ENCODE measurements at places on chromosomes 3 and 15.
A peak's percentile ranks its signal among the peaks of the same experiment; 100 is the strongest.

DNA sequence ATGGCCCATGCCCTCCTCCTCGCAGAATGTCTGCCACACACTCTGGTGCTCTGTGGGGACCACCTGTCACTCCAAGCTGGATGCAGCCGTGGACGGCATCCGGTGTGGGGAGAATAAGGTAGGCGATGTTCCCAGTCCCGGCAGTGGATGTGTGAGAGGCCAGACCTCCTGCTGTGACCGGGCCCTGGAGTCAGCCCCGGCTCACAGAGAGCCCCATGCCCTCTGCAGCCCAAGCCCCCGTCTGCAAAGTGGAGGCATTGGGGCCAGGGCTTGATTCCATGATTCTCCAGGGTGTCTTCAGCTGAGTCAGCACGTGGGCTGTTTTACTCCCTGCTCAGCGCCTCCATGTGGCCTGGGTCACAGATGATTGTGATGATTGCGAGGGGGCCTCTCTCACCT, 32.2 kb downstream of the GOLGA6L10 start:
- no peak for DNase-seq

- no peak for DNase-seq
These were observed 39.3 kb downstream of the TRANK1 start for GRCh38 chr3:36905545-36905944.

- DNase-seq, result no peak
These were observed 503.4 kb upstream of the NECTIN3 start for GRCh38 chr3:110568246-110568645.

- no peak for DNase-seq
These were observed 123.7 kb downstream of the THSD4 start for GRCh38 chr15:71238926-71239325.

DNA sequence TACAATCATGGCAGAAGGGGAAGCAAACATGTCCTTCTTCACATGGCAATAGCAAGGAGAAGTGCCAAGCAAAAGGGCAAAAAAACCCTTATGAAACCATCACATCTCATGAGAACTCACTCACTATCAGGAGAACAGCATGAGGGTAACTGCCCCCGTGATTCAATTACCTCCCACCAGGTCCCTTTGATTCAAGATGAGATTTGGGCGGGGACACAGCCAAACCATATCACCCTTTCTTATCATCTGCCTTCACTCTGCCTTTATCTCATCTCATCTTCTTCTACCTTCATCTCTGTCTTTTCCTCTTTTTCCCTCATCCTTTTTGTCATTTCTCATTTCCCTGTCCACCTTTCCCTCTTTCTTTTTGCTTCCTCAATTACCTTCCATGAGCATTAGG, 149.6 kb downstream of the AGBL1 start:
- DNase-seq, result no peak

GRCh38 chr3:52176951-52177700, 20.8 kb upstream of the ALAS1 start:
- DNase-seq, result no peak

GRCh38 chr3:149662240-149662887, 4.5 kb upstream of the WWTR1 start:
- DNase-seq, result no peak

GRCh38 chr3:12817343-12817710, 20.8 kb downstream of the CAND2 start:
- DNase-seq, result no peak

GRCh38 chr15:50790778-50791453, 25.4 kb upstream of the SPPL2A start:
- no peak for DNase-seq

DNA sequence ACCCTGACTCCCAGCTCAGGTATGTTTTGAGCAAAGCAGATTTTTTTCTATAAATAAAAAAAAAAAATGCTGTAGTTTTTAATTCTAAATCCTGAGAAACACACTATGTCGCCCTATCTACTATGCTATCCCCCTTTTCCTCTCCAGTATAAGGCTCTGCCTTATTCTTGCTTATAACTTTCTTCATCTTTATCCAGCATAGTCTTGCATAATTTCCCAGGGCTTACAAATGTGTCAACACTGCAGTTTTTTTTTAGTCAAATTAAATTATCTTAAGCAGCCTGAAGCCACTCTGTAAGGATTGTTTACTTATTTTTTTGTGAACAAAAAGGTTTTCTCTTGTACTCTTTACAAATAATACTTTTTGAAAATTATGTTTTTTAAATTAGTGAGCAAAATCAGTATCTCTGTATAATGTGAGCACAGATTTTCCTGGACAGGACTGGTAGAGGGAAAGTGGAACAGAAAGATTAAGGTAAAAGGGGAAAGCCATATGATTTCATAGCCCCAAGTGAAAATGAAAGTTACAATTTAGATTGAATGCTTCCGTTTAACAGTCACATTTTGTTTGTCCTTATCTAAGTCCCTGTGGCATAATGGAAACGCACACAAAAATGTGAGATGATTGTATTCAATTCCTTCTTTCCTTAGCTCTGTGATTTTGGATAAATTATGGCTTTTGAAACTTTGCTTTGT, 5.6 kb upstream of the PYDC2 start:
- no peak for DNase-seq

- DNase-seq, result no peak
These were observed 33.5 kb downstream of the SNRK start for GRCh38 chr3:43319794-43320193.

DNA sequence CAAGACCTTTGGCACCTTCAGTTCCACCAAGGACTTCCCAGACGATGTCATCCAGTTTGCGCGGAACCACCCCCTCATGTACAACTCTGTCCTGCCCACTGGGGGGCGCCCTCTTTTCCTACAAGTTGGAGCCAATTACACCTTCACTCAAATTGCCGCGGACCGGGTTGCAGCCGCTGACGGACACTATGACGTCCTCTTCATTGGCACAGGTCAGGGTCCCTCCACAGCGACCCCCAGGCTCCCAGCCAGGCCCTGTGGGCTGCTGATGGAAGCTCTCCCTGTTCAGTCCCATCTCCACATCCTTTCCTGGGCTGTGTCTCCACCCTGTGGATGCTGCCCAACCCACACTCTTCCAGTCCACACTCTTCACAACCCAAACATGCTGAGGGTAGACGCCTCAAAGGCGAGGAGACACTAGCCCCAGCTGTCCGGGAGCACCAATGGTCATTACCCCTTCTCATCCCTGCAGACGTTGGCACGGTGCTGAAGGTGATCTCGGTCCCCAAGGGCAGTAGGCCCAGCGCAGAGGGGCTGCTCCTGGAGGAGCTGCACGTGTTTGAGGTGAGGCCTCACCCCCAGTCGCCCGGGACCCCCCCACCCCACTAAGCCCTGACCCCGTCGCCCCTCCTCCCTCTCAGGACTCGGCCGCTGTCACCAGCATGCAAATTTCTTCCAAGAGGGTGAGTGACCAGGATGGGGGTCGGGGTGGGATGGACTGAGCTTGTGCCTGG, 4.3 kb upstream of the LSMEM2 start:
- DNase-seq, result no peak

DNA sequence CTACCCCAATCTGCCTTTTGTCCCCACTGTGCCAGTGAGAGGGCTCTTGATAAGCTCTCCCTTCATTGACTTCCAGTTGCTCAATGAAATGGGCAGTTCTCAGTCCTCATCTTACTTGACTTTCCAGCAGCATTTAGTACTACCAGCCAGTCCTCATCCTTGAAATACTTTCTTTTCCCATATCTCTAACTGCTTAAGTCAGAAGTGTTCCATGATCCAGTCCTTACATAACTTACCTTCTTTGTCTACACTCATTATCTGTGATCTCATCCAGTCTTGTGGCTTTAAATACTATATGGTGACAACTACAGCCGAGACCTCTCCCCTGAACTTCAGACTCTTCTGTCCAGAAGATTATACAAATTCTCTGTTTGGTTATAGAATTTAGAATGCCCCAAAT, 28.7 kb downstream of the RARRES1 start:
- no peak for DNase-seq

DNA sequence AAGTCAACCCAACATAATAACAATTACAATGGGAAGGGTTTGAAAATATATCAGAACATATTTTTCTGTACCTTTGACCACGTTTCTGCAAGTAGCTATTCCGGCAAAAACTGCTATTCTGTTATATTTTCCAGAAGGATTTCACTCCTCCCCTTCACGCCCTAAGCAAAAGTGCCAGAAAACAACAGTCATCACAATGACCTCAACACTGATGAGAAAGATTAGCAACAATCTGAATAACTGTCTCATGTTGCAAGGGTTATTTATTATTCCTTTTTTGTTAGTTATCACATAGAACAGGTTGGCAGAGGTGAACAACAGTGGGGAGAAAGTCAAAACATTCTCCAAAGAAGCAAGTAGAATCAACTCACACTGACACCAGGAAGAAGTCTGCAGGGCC, 269.4 kb upstream of the ARRDC4 start:
- no peak for DNase-seq

DNA sequence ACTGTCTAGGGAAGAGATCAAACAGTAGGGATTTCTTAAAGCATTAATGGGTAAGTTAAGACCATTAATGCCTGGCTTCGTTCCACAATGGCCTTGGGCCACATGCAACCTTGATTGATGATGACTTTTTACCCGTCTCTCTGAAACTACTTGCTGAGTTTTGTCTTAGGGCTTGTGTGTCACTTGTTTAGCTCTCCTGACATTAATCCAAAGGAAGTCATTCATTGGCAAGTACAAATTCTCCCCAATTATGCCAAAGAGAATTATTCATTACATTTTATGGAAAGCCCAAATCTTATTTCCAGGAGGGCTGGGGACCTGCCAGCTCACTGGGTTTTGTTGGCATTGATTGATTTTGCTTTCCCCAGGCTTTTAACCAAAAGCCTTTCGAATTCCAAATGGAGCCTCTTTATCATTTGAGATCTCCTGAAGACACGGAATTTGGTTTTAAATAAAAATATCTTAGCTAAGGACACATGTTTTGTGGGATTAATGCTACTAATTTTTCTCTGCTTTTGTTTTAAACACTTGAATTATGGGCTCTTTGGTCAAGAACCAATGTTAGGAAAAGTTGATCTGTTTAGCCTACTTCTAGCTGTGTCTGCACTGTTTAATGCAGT, 40.7 kb downstream of the SERPINI1 start:
- no peak for DNase-seq

- DNase-seq, result no peak
These were observed 116.9 kb upstream of the FOXB1 start for GRCh38 chr15:59887211-59887610.

DNA sequence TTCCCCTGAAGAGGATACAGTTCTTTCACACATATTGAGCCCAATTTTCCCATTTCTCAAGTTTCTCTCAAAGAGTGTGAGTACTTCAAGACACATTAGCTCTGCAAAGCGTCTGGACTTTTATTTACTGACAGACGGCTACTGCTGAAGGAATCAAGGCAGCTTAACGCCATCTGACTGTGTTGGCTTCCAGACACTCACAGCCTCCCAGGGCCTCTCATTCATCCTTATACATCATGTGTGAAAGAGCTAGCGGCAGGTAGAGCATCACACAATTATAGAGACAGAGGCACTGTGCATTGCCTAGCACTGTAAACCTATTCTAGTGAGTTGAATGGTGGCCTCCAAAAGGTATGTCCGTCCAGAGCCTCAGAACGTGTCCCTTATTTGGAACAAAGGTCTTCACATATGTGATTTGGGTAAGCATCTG, 284.1 kb upstream of the STT3B start:
- DNase-seq, result no peak

- no peak for DNase-seq
These were observed 805.5 kb downstream of the IGSF11 start for GRCh38 chr3:118229196-118229595.

GRCh38 chr3:62876064-62876463, 848 bp upstream of the CADPS start:
- DNase-seq, result no peak

- peak; percentile 42 for DNase-seq
These were observed 13.8 kb upstream of the TEX264 start for GRCh38 chr3:51657234-51657633.

DNA sequence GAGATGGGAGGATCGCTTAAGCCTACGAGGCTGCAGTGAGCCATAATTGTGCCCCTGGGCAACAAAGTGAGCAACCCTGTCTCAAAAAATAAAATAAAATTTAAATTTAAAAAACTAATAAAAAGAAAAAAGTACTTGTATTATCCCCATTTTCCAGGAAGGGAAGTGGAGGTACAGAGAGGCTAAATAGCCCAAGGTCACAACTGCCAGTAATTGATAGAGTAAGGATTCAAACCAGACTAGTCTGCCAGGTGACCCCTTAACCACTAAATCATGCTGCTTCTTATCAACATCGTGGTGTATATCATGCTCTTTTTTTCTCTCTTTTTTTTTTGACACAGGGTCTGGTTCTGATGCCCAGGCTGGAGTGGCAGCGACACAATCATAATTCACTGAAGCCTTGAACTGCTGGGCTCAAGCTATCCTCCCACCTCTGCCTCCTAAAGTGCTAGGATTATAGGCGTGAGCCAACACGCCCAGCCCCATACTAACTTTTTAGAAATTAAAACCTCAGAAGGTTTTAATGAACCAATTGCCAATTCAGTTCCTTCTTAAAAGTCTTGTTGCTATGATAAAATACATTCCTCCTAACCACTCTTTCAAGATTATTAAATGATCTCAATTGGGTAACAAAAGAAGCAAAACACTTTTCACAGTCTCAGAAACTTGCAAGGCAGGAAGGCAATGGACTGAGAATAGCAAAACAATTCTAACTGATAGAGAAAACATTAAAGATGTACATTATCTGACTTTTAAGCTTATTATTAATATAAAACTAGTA, 30.5 kb downstream of the HERC1 start:
- no peak for DNase-seq

- DNase-seq, result no peak
These were observed 34.9 kb downstream of the SMAD3 start for GRCh38 chr15:67100124-67100791.

- DNase-seq, result no peak
These were observed 190.8 kb upstream of the FAM3D start for GRCh38 chr3:58857402-58857801.

DNA sequence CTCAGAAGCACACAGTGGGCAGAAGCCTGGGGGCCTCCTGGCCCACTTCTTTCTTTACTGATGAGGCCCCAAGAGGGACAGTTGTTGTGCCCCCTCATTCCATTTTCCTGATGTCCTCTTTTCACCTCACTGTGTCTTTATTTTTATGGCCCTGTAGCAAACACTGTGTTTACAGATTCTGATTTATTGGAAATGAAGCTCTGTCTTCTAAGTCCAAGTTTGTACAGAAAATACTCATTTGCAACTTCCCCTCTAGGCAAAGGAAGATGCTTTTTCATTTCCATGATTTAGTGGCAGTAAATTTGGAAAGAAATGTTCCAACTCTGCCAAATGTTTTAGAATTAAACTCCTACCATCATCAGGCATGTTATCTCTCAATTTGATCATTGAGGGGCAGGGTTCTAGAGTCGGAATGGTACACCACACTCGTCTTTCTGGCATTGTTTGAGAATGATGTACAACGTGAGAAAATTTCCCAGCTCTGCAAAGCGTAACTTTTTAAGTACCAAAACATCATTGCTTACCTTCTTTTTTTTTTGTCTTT, 129.7 kb downstream of the ARNT2 start:
- DNase-seq, result no peak

GRCh38 chr3:55486101-55486856, 827 bp downstream of the WNT5A start:
- DNase-seq, result no peak

- no peak for DNase-seq
These were observed 17.6 kb downstream of the KLF13 start for GRCh38 chr15:31344266-31344665.

Data from HL-60 (cell line).